ENCODE measurements at places on chromosomes 1 and 21. TPM values are rescaled to one million over a fixed set of nuclear protein-coding genes. Genes with fewer than 3 reads are reported as not detected.
A peak's percentile ranks its signal among the peaks of the same experiment; 100 is the strongest.

Gene LCE1F
- not detected for total RNA-seq

GRCh38 chr1:15731735-15732685 lies 4.0 kb upstream of the SLC25A34 start:
- DNase-seq = no peak

DNA sequence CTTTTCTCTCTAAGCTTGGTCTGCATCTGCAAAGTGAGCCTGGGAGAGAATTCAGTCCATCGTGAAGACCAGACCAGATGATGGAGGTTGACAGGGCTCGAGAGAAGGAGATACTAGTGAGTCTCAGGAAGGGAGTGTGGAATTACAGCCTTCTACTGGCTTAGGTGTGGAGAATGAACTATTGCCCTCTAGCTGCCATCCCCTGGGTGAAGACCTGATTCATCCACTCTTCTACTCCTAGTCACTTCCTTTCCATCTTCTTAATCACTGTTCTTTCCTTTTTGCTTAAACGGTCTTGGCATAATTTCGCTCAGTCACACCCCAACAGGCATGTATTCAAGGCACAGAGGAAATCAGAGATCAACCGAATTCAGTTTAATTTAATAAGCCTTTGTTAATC lies 34.0 kb upstream of the HSD17B7 start:
- DNase-seq = no peak

DNA sequence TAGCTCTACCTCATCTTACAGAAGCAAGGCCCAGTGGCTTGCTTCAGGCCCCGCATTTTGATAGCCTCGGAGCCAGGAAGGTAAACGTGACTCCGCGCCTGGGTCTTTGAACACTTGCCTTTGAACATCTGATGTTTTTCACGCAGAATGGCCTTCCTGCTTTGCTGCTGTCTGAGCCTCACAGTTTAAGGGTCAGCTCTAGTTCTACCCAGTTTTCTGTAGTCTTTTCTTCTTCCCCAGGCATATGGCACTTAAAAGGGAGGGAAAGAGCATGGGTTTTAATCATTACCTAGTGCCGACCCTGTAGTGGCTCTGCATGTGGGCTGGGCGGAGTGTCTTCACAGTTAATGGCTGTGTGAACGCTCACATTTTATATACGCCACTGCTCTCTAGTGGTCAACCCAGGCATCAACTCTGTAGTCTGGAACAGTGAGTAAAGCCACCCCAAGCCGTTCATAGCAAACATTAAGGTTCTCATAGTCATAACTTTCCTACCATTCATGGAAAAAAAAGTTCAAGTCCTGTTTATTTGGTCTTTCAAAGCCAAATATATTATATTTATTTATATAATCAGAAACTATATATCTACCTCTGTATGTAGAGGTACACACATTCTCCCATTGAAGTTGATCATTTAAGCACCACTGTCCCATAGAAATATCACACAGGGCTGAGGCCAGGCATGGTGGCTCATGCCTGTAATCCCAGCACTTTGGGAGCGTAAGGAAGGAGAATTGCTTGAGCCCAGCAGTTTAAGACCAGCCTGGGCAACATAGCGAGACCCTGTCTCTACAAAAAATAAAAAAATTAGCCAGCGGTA lies 78.1 kb downstream of the IER5 start:
- peak; percentile 57 for DNase-seq

- no peak for DNase-seq
These were observed 54.3 kb downstream of the ABL2 start for GRCh38 chr1:179175011-179175841.

DNA sequence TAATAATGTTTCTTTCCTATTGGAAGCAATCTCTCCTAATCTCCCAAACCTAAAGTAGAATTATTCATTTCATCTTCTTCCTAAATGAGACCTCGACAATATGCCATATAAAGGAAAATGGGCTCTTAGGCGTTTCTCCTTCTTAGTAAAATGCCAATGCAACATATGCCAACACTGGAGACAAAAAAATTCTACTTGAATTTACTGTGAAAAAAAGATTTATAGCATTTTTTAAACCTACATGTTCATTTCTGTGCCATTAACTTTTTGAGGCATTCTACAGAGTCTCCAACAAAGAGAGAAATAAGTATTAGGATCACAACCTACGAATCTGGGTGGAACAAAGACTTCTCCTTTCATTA lies 1.3 kb downstream of the WDR47 start:
- no peak for DNase-seq

GRCh38 chr21:40681164-40681859 lies 165.6 kb downstream of the DSCAM start:
- no peak for DNase-seq

DNA sequence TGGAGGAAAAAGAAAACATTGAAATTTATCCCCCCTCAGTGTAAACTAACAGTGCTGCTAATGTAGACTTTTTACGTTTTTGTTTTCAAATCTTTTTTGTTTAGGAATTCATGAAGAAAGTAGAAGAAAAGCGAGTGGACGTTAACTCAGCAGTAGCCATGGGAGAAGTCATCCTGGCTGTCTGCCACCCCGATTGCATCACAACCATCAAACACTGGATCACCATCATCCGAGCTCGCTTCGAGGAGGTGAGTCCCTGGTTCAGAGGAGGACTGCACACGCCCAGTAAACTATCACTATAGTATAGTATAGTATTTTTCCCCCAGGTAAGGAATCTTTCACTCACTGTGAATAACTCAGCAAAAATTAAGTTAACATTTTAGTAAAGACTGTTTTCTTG lies 37.8 kb upstream of the BMP8A start:
- no peak for DNase-seq

- no peak for DNase-seq
These were observed 21.6 kb downstream of the IRF2BP2 start for GRCh38 chr1:234588386-234588785.

DNA sequence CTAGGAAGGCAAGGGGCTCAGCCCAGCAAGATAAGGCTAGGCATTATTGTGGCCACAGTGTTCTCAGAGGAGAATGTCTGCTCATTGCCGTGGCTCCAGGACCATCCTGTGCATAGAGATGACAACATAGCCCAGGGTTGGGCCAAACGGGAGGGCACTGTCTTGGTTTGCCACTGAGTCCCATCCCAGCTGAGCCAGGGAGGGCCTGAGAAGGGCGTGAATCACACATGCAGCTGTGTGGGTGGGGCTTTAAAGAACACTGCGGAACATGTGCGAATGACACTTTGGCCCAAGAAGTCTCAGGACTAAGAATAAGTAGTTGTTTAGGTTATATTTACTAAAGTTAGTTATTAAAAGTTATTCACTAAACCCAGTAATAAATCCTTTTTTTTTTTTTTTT lies 18.5 kb downstream of the CHAF1B start:
- no peak for DNase-seq

Gene F13B
- total RNA-seq = not detected

DNA sequence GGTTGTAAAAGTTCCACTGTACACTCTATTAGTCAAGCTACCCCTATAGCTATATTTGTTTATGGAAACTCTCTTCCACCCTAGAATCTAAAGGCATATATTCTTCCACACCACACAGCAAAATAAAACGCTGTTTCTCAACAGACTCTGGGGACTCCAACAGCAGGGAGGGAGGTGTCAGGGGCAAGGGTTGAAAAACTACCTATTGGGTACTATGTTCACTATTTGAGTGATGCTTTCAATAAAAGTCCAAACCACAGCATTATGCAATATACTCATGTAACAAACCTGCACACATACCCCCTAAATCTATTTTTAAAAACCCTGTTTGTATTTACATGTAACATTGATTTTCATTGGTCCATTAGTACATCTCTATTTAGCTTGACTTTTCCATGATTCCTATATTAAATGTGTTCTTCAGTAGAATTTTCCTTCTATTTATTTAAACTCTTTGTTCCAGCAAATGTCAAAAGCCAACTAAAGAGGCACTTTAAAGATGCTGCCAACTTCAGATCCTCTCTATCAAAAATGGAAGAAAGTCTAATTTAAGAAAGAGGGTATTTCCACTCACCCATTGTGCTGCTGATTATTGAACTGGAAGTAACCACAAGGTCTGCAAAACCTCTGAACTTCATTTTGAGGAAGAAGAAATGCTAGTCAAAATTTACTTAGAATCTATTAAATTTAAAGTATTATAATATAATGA lies 26.2 kb downstream of the RGS7 start:
- DNase-seq = no peak

DNA sequence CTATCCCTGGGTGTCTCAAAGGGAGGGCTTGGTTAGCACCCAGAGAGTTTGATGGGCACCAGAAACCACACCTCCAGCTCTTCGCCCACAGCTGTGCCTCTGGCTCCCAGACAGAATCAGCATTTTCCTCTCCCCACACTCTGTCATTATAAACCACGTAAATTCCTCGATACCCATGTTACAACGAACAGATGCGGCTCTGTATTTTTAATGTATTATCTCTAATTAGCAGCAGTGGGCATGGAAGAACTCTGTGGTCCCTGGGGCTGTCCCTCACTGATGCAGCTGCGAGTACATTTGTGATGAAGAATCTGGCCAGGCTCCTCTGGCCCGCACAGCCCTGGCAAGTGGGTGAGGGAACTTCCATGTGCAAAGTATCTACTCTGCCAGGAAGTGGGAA lies 10.8 kb downstream of the HMGB4 start:
- no peak for DNase-seq

Gene NPHP4
- 29.9 TPM for total RNA-seq

Gene GLIS1
- total RNA-seq = not detected

- DNase-seq = no peak
These were observed 7.0 kb downstream of the ARPC5 start for GRCh38 chr1:183628537-183628936.

- no peak for DNase-seq
These were observed 223.1 kb downstream of the RPS6KC1 start for GRCh38 chr1:213274140-213274539.

Gene SGIP1
- total RNA-seq = 12.1 TPM

- no peak for DNase-seq
These were observed 827 bp downstream of the OR2B11 start for GRCh38 chr1:247456914-247457639.

Gene AIRE
- total RNA-seq = not detected
